NB4 (cell line): ENCODE measurements at places on chromosomes 3 and 15.

DNA sequence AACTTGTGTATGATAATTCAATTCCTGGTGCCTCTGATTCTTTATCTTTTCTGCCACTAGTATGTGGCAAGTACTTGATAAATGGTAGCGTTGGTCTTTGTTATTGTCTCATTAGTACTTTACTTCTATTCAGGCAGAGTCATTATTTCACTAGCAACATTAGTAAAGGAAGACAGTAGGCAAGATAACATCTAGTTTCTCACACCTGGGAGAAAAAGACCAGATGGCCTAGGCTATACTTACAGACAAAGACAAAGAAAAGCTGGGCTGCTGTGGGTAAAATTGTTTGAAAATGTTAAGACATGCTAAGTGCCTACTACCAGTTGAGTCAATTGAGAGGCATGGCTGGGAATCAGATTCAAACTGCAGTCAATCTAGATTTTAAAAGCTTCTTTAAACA lies 198.7 kb upstream of the CMC1 start:
- no peak for DNase-seq

DNA sequence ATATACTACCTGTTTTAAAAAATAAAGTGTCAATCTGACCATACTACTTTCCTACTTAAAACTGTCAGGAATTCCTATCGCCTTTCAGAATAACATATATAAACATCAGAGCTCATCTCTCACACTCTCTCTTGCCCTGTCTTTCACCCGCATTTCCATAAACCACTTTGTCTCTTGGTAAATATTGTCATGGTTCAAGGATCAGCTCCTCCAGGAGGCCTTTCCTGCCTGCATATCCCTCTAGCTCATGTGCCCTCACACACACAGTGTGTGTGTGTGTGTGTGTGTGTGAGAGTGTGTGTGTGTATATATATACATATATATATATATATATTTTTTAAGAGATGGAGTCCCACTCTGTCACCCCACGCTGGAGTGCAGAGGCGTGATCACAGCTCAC lies 6.7 kb downstream of the SUMF1 start:
- no peak for DNase-seq

DNA sequence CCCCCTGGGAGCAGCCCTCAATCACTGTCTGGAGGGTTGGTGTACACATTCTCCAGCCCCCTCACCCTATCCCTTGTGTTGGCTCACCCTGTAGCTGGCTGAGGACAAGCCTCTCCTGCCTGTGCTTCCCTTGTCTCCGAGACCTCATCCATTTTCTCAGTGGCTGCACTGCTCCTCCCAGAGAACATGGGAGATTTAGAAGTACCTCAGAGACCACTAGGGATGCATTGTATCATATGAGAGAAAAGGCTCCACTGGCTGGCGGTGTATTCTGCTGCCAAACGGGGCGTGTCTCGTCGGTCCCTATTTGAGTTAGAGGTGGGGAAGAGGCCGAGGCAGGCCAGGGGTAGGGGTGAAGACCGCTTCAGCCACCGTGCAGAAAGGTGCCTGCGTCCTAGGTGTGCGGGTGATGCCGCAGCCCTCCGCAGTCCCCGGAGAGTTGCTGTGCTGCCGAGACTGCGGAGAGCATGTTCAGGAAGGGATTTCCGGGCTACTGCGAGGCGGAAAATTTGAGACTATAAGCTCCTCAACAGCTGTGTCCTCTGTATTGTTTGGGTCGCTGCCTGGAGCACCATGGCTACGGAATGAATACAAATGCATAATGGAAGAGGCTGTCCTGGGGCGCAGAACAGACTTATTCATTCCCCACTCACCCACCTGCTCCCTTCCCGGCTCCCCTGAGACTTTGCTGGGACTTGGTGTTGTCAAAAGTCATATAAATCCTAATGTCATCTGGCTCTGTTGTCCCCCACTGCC lies 43.8 kb downstream of the SPSB4 start:
- DNase-seq = no peak

DNA sequence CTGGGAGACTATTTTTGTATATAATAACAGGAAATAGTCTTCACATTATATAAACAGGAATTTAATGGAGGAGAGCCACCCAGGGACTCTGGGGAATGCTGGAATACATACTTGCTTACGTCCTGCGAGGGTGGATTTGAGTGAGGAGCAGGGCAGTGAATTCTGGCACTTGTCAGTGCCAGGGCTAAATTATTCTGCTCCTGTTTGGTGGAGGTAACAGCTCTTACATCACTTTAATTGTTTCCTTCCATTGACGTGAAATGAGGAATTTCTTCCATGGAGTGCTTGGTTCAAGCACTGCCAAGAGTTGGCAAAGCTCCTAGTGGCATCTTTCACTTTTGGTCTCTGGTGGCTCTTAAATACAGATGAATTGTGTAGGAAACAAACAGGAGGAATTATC lies 94.1 kb upstream of the GOLGA8J start:
- DNase-seq = no peak

DNA sequence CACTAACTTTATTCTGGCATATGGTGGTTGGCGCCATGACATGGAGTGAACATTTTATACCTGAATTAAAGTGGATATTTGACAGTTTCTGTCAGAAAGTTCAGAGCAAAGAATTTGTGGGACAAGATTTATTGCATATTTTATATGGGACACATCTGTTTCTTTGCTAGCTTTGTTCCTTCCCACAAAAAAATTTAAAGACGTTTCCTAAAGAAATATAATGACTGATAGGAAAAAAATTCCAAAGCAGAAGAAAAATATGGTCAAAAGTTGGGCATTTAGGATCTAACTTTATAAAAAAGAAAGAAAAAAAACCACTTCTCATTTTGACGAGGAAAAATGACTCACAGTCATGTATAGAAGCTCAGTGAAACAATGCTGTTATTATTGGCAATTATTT lies 101.6 kb downstream of the GREM1 start:
- no peak for DNase-seq

DNA sequence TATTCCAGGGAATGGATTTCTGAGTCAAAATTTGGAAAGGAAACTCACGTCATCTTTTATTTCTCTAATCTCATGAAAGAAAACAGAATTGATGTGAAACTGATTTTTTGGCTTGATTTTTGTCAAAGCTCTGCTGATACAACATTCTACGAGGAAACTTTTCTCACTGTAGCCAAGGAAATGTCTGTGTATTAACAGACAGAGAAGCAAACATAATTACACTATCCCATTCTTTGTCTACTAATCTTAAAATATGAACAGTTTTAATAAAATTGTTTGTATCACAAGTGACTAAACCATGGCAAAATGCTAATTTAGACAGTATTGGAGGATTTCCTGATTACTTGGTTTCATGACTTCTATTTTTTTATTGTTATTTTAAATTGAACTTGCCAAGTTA lies 1437.0 kb downstream of the OTOL1 start:
- DNase-seq = no peak

DNA sequence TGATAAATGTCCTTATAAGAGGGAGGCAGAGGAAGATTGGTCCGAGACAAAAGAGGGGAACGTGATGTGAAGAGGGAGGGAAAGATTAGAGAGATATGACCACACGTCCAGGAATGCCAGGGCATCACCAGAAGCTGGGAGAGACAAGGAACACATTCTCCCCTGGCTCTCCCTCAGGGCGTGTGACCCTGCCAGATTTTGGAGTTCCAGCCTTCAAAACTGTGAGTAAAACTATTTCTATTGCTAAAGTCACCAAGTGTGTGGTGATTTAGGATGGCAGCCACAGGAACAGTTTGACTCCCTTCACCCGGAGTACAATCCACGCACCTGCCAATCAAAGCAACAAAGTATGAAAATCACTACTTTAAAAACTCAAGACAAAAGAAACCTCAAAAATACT lies 32.1 kb upstream of the TJP1 start:
- DNase-seq = no peak
